ENCODE measurements at places on chromosomes 2 and 18.

DNA sequence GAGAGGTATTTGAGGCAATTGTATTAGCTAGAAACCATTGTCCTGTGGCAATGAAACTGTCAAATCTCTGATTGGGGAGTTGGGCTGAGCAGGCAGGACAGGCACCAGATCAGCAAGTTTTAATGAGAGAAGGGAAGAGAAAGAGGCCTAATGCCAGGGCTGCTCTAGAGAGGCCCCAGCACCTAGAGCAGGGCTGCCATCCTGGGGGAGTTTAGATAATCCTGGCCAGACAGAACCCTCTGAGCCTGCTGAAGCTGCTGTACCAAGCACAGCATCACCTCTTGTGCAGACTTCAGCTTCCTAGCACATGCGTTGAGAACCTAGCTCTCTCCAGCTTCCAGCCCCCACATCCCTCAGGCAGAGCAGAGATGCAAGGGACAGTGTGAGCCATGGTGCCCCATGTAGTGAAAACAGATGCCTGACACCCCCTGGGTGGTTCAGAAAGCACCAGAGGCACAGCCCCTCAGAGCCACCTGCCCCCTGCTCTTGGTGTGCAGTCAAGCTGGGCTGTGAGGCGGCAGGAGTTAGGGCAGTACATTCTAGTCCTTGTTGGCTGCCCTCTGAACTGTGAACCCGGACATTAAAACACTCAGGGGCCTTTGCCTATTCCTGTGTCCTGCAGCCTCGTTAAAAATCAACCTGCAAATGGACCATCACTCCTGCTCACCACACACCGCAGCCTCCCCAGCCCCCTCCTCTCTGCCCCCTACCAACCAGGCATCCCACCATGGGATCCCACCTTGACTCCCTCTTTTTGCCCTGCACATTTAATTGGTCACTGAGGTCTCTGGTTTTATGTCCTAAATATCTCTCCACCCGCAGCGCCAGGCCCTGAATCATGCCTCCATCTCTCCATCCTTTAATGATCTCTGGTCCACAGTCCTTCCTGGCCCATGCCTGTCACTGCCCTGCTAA lies 52.7 kb downstream of the ADD2 start:
- no peak for DNase-seq

DNA sequence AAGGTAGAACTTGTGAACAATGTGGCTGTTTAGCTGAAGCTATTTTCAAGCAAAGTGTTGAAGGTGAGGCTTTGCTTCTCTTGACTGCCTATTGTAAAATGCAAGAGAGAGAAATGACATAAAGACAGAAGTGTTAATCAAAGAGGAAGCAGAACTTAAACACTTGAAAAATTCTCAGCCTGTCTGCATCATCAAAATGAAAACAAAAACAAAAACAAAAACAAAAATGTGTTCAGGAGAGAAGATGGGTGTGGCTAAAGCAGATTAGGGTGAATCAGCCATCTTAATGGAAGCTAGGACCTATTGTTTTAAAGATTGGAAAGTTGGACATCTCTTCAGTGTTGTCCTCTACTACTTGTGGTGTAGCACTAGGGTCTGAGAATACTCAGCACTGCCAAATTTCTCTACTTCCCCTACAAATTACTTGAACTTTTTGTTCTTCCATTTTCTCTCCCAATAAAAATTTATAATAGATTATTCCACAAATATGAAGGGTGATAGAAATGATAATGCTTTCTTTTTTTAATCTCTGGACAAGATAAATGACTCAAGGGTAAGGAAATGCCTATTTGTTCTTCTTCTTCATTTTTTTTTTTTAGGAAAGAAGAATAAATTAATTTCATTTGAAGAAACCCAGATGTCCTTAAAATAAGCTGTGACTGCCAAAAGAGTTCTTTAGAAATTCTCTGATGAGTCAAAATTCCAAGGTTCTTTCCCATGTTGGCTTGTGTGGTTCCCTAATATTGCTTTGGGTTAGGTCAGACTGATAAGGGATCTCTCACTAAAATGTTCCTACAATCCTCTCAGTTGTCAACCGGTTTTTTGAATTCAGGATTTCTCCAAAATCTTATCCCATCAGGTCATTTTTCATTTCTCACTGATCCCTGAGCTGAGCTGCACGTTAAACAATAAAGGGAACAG lies 571.2 kb upstream of the ZEB2 start:
- no peak for DNase-seq

GRCh38 chr2:241130316-241130715 lies 19.0 kb downstream of the PASK start:
- no peak for DNase-seq

DNA sequence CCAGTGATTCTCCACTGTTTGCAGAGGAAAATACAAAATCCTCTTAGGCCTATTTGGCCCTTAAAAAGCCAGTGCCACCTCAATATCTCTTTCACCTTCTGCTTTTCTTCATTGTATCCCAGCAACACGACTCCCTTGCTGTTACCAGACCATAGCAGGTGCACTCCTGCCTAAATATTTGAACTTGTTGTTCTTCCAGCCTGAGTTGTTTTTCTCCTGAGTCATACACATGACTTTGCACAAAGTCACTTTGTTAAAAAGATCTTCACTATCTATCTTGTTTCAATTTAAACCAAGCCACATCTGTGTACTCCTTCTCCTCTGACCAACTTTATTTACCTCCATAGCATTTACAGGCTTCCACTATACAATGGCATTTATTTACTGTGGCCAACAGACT lies 103.6 kb downstream of the LRRTM4 start:
- DNase-seq = no peak

DNA sequence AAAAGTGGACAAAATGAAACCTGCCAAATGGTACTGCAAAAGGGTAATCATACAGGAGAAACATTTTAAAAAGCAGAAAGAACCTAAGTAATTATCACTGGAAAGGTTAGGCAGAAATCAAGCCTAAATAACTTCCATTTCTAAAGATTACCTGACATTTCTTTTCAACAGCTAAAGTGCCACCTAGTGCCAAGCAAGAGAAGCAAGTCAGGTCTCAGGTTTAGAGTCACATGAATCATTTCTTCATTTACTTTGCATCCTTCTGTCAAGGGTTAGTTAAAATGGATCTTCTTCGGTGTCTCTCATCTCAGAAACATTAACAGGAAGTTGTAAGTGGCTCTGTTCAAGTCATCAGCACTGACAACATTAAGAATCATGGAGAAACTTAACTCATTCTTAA lies 90.3 kb downstream of the AKAIN1 start:
- no peak for DNase-seq

DNA sequence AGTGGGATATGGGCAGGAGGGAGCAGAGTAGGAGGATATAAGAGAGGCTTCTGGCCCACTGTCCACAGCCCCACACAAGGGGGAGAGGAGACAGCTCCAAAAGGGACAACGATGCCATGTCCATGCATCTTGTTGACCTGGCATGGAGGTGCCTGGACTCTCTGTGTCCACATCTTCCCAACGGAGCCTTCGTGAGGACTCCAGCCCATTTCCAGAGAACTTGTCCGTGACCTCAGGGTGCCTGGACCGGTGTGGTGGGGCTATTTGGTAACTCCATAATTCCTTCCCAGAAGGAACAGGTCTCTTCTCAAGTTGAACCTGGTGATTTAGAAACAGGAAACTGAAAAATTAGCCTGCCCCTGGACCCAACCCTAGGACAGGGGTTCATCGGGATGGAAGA lies 133.9 kb downstream of the CYP26B1 start:
- DNase-seq = no peak

- no peak for DNase-seq
Measured at GRCh38 chr18:8314124-8314523, 295.1 kb upstream of the RAB12 start.

DNA sequence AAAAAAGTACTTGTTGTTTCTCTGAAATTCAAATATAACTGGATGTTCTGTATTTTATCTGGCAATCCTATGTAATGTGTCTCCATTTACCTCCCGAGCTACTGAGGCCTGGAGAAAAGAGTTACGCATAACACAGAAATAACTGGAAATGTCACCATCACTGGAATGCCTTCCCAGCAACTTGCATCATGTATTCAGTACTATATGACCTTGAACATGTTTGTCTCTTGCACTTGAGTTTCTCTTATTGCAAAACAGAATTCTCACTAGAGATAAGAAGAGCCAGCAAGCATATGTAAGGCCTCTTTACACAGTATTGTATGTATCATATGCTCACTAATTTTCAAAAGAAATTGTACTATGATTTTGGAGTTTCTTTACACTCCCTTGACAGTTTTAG lies 99.6 kb upstream of the CTAGE1 start:
- DNase-seq = no peak

DNA sequence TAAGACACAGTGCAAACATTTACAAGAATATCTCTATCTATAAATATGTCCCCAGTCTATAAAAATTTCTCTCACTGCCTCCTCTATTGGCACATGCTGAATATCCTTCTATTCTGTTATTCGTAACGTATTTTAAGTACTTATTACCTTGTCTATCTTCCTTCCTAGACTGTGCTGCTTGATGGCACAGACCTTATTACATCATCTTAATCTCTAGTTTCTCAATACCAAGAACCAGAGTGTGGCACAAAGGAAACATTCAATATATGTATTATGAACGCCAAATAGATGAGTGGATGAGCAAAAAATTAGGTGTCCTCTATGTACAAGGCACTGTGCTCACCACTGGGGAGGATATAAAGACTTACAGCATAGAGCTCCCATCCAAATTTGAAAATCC lies 282.8 kb downstream of the NBAS start:
- no peak for DNase-seq

- DNase-seq = no peak
Measured at GRCh38 chr18:23998820-23999219, 15.7 kb upstream of the TTC39C start.

DNA sequence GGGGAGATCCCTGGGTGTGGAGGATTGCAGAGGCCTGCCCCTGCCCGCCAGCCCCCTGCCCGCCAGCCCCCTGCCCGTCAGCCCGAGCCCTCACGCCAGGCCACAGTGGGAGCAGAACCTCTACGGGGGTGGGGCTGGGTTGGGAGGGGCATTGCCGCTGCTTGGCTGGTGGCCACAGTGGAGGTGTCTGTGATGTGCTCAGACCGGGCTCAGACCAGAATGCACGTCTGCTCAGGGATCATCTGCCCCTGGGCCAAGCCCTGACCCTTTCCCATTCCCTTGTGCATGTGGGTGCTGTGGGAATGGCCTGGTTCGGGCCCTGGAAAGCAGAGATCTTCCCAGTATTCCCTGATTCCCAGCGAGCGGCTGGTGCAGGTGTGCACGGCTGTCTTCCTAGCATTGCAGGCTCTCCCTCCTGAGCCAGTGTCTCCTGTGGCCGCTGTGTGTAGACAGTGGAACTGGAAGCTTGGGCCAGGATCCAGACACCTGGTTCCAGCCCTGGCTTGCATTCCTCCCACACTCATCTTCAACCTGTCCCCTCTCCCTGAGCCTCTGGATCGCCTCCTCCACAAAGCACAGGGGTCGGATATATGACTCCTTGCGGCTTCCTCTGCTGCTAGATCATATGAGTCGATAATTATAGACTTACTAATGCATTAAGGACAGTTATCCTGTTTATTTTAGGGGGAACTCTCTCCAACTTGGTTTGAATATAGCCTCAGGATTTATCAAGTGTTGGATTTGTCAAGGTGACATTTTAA lies 161.6 kb downstream of the LDLRAD4 start:
- no peak for DNase-seq

- DNase-seq = no peak
Measured at GRCh38 chr2:231568098-231568784, 24.4 kb upstream of the TEX44 start.

- no peak for DNase-seq
Measured at GRCh38 chr2:10906926-10907625, 4.7 kb upstream of the KCNF1 start.

DNA sequence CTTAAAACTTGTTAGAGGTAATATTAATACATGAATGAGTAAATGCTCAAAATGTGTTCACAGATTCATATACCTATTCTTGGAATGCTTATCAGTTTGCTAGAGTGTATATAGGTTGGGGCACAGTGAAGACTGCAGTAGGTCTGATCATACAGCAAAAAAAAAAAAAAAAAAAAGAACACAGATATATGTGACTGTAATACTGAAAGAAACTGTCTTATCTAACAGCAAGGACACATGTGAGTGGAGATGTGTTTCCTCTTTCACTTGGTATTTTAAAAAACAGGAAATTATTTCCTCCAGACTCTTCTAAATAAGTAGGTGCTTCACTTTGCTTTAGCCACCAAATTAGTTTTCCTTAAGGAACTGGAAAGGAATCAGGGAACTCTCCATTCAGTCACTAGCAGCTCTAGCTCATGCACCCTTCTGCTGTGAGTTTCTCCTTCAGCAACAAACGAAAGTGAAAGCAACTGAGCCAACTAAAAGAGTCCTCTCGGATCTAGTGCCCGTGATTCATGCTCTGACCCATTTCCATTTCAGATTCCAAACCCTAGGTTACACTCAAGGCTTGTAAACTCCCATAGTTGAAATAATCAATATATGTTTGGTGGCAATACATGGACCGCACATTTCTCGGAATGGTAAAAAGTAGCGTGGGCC lies 98.5 kb downstream of the DSEL start:
- no peak for DNase-seq

- no peak for DNase-seq
Measured at GRCh38 chr18:73261243-73261642, 393.5 kb upstream of the NETO1 start.

- DNase-seq = no peak
Measured at GRCh38 chr2:27737676-27738348, 33.7 kb upstream of the MRPL33 start.

- DNase-seq = no peak
Measured at GRCh38 chr2:54271189-54271588, 15.2 kb upstream of the TSPYL6 start.

- no peak for DNase-seq
Measured at GRCh38 chr2:240990726-240991377, 7.6 kb upstream of the SNED1 start.

Data from stimulated activated CD4-positive, alpha-beta T cell treated with anti-CD3 and anti-CD28 coated beads, Interleukin-12 subunit alpha, Interleukin-12 subunit beta, amount 100 ng/mL, for 24 hours (primary cell).